ENCODE measurements at places on chromosomes 12 and 14. TPM values are rescaled to one million over a fixed set of nuclear protein-coding genes. Genes with fewer than 3 reads are reported as not detected.

MSI1 gene
- total RNA-seq: 27.7 TPM

TAS2R8 gene
- 0.42 TPM for total RNA-seq

PMEL gene
- 3.6 TPM for total RNA-seq

GRCh38 chr14:31122098-31122611, 85.4 kb downstream of the HECTD1 start:
- DNase-seq: no peak
- H3K4me3 ChIP-seq: no peak overlapping the region
- H3K27ac ChIP-seq: no peak overlapping the region
- no peaks in the 10 kb centered on the region for H3K4me1 ChIP-seq
- H3K36me3 ChIP-seq: peaks cover 38% of the 10 kb centered on the region

DNA sequence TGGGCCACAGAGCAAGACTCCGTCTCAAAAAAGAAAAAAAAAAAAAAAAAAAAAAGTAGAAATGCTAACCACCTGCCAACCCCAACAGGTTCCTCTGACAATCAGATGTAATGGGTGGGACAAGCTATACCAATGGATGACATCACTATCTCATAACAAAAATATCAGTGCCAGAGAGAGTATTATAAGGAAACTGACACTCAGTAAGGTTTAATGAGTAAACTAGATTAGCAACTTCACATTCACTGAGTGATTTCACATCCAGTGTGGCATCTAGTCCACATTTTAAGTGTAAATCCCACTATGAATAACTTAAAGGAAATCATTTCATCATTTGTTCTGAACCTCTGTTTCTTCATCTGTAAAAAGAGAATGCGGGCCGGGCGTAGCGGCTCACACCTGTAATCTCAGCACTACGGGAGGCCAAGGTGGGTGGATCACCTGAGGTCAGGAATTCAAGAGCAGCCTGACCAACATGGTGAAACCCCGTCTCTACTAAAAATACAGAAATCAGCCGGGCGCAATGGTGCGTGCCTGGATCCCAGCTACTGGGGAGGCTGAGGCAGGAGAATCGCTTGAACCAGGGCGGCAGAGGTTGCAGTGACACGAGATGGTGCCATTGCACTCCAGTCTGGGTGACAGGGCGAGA, 1.8 kb downstream of the SART3 start:
- no peak overlapping the region for H3K27ac ChIP-seq
- peak overlapping the region; percentile 100 for H3K4me3 ChIP-seq
- H3K27me3 ChIP-seq: no peaks in the 10 kb centered on the region
- peaks cover 40% of the 10 kb centered on the region for H3K4me1 ChIP-seq
- DNase-seq: no peak

GRCh38 chr12:30074916-30075315, 291.2 kb upstream of the TMTC1 start:
- no peaks in the 10 kb centered on the region for H3K36me3 ChIP-seq
- H3K4me1 ChIP-seq: no peaks in the 10 kb centered on the region
- H3K27ac ChIP-seq: no peak overlapping the region
- no peak overlapping the region for H3K4me3 ChIP-seq
- no peak for DNase-seq

DNA sequence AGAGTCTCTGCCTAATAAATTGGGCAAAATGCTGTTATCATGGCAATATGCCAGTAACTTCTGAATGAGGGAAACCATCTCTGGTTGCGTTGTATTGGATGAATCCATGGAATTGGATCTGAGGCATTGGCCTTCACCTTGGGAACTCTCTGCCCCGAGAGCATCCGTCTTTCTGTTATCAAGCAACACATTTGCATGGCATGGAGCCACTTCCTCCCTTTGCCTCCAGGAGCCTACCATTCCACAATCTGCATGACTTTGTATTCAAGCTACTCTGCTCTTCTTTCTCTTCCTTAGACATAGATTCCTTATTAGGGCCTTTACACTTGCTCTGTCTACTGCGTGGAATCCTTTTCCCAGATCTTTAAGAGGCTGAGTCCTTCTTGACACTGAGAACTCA, 57.2 kb downstream of the RIC8B start:
- no peak overlapping the region for H3K4me3 ChIP-seq
- peaks cover 4% of the 10 kb centered on the region for H3K4me1 ChIP-seq

GRCh38 chr14:92719421-92719820, 29.0 kb downstream of the LGMN start:
- peaks cover 15% of the 10 kb centered on the region for H3K4me1 ChIP-seq
- no peak overlapping the region for H3K4me3 ChIP-seq
- H3K27ac ChIP-seq: peak overlapping the region; percentile 30
- no peak for DNase-seq

DNA sequence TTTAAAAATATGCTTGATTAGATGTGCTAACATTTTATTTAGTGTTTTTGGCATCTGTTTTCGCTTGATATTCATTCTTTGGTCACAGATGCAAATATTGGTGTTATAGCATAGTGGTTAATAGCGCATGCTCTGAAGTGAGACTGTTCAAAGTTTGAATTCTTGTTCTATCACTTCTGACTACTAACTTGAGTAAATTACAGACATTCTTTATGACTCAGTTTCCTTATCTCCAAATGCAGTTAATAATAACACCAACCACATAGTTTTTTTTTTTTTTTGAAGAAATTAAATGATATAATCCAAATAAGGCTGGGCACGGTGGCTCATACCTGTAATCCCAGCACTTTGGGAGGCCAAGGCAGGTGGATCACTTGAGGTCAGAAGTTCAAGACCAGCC, 81.0 kb downstream of the TMX1 start:
- DNase-seq: no peak
- no peak overlapping the region for H3K4me3 ChIP-seq
- H3K27ac ChIP-seq: no peak overlapping the region
- H3K36me3 ChIP-seq: no peaks in the 10 kb centered on the region

- no peaks in the 10 kb centered on the region for H3K36me3 ChIP-seq
- no peak overlapping the region for H3K4me3 ChIP-seq
- DNase-seq: no peak
- H3K27ac ChIP-seq: no peak overlapping the region
- peaks cover 8% of the 10 kb centered on the region for H3K27me3 ChIP-seq
- H3K4me1 ChIP-seq: peaks cover 5% of the 10 kb centered on the region
These were observed 163.4 kb downstream of the GARIN6 start for GRCh38 chr12:99810718-99811593.

- no peak overlapping the region for H3K4me3 ChIP-seq
- H3K4me1 ChIP-seq: peaks cover 14% of the 10 kb centered on the region
- no peaks in the 10 kb centered on the region for H3K36me3 ChIP-seq
- H3K27me3 ChIP-seq: no peaks in the 10 kb centered on the region
- no peak overlapping the region for H3K27ac ChIP-seq
These were observed 6.5 kb downstream of the AKT1 start for GRCh38 chr14:104788873-104789663.

GRCh38 chr12:66638666-66639065, 40.2 kb downstream of the GRIP1 start:
- H3K4me1 ChIP-seq: peaks cover 57% of the 10 kb centered on the region
- no peaks in the 10 kb centered on the region for H3K36me3 ChIP-seq
- H3K4me3 ChIP-seq: no peak overlapping the region
- DNase-seq: no peak
- no peak overlapping the region for H3K27ac ChIP-seq
- no peaks in the 10 kb centered on the region for H3K27me3 ChIP-seq

- DNase-seq: no peak
- H3K36me3 ChIP-seq: no peaks in the 10 kb centered on the region
- H3K4me1 ChIP-seq: peaks cover 23% of the 10 kb centered on the region
- no peak overlapping the region for H3K27ac ChIP-seq
- H3K4me3 ChIP-seq: no peak overlapping the region
These were observed 13.0 kb downstream of the FERMT2 start for GRCh38 chr14:52937869-52938268.

DNA sequence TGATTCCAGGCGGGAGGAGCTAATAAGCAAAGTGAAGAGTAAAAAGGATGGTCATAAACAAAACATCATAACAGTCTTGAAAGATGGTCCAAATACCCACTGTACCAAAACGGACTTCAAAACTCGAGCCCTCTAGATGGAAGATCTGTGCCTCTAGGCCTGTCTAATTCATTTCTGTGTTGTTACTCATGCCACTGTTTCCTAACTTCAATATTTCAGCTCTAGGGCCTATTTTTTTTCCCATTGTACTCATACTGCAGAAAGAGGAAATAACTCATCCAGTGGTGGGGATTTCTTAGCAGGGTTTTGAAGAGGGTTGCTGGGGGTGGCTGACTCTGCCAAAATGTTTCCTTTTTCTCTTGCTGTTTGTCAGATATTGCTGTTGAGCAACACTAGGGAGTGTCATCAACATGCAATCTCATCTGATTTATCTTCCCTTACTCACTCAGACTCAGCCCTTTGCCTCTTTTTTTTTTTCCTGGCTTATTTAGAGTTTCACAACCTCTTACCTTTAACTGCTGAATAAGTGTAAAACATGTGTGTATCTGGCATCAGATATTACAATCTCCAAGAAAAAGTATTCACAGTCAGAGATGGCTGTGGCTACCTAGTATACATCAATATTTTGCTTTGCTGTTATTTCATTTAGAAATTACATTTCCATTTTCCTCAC, 189.6 kb downstream of the DUSP6 start:
- DNase-seq: no peak
- H3K4me3 ChIP-seq: no peak overlapping the region
- no peaks in the 10 kb centered on the region for H3K27me3 ChIP-seq
- H3K27ac ChIP-seq: no peak overlapping the region

GRCh38 chr12:121520586-121521086, 60.2 kb downstream of the KDM2B start:
- no peaks in the 10 kb centered on the region for H3K27me3 ChIP-seq
- no peak overlapping the region for H3K27ac ChIP-seq
- peaks cover 25% of the 10 kb centered on the region for H3K36me3 ChIP-seq
- no peak overlapping the region for H3K4me3 ChIP-seq
- no peak for DNase-seq

GRCh38 chr12:2772370-2772769, 22.4 kb upstream of the FKBP4 start:
- H3K27me3 ChIP-seq: peaks cover 40% of the 10 kb centered on the region
- H3K36me3 ChIP-seq: no peaks in the 10 kb centered on the region
- H3K4me1 ChIP-seq: no peaks in the 10 kb centered on the region
- no peak for DNase-seq

DNA sequence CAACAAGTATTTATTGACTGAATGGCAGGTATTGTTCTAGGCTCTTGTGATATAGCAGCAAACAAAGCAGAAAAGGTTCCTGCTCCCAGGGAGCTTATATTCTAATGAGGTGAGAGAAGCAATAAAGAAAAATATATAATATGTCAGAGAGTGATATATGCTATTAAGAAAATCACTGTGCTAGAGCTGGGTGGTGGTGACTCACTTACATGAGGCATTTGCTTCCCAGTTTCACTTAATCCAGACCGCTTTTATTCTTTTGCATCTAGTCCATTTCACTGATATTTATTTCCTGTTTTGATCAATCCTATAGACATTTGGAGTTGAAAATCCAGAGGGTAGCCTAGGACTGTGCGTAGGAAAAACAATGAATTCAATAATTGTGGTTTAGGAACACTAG, 17.5 kb downstream of the TRHDE start:
- H3K27ac ChIP-seq: no peak overlapping the region
- DNase-seq: no peak
- H3K36me3 ChIP-seq: no peaks in the 10 kb centered on the region
- H3K27me3 ChIP-seq: peaks cover 14% of the 10 kb centered on the region

- H3K36me3 ChIP-seq: peaks cover 3% of the 10 kb centered on the region
- H3K27me3 ChIP-seq: no peaks in the 10 kb centered on the region
- no peak for DNase-seq
These were observed 797 bp downstream of the ESPL1 start for GRCh38 chr12:53268630-53269562.

GRCh38 chr12:109170324-109170723, 53.9 kb downstream of the ACACB start:
- no peaks in the 10 kb centered on the region for H3K4me1 ChIP-seq
- no peak overlapping the region for H3K27ac ChIP-seq
- no peak overlapping the region for H3K4me3 ChIP-seq
- no peaks in the 10 kb centered on the region for H3K27me3 ChIP-seq
- H3K36me3 ChIP-seq: peaks cover 33% of the 10 kb centered on the region

DNA sequence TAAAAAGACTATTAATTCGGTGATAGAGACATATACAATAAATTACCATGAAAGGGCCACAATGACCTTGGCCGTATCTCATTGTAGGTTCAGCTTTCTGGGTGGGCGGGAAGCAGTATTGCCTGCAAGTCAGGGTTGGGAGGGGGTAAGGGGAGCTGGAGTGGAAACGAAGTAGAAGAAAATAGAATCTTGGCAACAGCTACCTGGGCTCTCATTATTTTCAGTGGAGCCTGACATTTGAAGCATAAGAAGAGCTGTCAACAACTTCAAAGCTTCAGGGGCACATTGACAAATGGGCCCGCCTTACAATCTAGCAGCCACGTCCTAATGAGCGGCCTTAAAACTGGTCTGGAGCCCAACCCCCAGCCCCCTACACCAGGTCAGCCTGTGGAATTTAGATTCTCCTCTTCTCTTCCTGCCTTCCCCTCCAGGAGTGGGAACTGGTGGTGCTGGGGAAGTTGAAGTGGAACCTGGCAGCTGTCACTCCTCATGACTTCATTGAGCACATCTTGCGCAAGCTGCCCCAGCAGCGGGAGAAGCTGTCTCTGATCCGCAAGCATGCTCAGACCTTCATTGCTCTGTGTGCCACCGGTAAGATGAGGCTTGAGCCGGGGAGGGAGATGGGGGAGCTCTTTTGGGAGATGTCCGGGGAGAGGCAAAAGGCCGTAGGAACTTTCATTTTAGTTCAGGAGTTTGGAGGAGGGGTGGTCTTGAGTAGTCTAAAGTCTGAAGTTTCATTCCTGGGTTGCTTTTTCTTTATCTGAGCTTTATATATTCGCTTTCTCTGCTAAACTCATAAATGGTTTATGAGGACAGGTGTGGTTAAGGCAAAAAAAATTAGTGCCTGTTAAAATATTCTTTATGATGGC, 5.0 kb downstream of the CCND2 start:
- H3K27ac ChIP-seq: peak overlapping the region; percentile 84
- H3K27me3 ChIP-seq: no peaks in the 10 kb centered on the region
- H3K4me3 ChIP-seq: peak overlapping the region; percentile 25
- H3K4me1 ChIP-seq: peaks cover 59% of the 10 kb centered on the region
- no peak for DNase-seq

DNA sequence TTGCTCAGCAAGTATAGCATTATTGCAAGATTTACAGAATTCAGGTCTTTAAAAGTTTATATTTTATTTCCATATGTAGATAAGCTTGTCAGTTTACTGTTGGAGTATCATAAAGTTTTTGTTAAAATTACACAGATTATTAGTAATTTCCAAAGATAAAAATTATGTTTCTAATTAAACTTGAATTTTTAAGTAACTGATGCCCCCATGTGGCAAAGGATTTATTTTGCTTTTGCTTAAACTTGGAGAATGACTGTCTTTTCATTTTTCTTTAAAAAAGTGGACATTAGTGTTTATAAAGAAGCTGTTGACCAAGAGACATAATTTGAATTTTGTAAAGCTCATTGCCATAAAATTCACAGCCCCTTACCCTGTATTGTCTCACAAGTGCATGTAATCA, 45.8 kb downstream of the ETNK1 start:
- peaks cover 28% of the 10 kb centered on the region for H3K36me3 ChIP-seq
- H3K27me3 ChIP-seq: no peaks in the 10 kb centered on the region
- no peak for DNase-seq

- H3K4me3 ChIP-seq: no peak overlapping the region
- H3K36me3 ChIP-seq: no peaks in the 10 kb centered on the region
- H3K27ac ChIP-seq: peak overlapping the region; percentile 66
- no peak for DNase-seq
- peaks cover 65% of the 10 kb centered on the region for H3K4me1 ChIP-seq
These were observed 463.1 kb downstream of the RAD51B start for GRCh38 chr14:68282479-68283377.

All from mesothelial cell of epicardium (in vitro differentiated cells).